ENCODE measurements at places on chromosomes 3 and 15. TPM values are rescaled to one million over a fixed set of nuclear protein-coding genes. Genes with fewer than 3 reads are reported as not detected.

DNA sequence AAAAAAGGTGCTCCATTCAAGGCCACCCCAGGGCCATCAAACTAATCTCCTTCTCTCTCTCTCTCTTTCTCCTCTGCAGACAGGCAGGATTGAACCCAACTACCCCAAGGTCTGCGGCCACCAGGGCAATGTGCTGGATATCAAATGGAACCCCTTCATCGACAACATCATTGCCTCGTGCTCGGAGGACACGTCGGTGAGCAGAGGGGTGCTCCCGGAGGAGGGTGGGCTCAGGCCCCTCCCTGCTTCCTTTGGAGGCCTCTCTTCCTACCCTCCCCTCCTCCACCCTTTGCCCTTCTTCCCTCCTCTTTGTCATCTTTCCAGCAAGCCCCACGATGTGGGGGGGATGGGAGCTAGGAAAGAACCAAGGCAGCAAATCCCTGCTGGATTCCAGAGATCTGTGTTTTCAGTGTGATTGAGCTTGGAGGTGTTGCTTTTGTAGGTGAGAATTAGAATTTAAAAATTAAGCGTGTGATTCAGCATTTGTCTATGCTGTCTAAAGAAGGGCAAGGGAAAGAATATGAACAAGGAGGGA, 116.3 kb downstream of the CORO2B start:
- DNase-seq: no peak

GRCh38 chr15:83372434-83372891, 74.7 kb upstream of the SH3GL3 start:
- DNase-seq: peak; percentile 37

The IP6K2 gene
- total RNA-seq: 45.8 TPM

DNA sequence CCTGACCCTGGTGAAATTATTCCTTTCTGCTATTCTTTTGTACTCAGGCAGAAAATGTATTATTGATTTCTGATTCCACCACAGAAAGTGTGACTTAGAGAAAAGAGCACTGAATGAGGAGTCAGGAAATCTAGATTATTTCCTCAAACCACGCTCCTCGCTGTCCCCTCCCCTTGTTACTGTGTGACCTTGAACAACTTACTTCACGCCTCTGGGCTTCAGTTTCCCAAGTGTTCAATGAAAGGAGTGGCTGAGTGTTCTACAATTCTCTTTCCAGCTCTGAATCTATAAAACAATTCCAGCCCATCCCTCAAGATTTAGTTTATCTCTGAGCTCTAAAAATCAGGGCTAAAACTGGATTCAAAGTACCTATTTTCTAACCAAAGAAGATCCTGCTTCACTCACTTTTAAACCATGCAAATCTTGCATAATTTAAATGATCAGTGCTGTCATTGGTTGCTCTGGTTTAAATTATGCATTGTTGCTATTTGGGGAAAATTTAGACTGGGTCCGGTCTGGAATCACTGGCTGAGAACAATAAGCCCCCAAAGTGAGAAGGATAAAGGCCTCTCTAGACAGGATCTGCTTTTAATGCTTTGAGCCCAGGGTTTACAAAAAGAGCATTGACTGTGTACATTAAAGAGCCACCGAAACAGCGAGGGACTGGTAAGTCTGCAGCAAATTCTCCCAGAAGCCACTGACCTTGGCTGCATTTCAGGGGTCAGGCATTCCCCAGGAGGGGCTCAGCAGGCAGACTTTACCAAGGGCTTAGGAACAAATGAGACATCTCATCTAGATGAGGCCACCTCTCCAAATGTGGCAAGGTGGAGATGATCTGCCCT, 3.2 kb downstream of the TNIK start:
- DNase-seq: no peak

GRCh38 chr3:88632226-88632625, 475.2 kb upstream of the EPHA3 start:
- no peak for DNase-seq

The TMEM158 gene
- total RNA-seq: 248 TPM

- no peak for DNase-seq
Observed at GRCh38 chr15:61081027-61081322, 148.1 kb downstream of the RORA start.
